ENCODE measurements at places on chromosomes 16 and 17. TPM values are rescaled to one million over a fixed set of nuclear protein-coding genes. Genes with fewer than 3 reads are reported as not detected.
A peak's percentile ranks its signal among the peaks of the same experiment; 100 is the strongest.

The CRYBA1 gene
- not detected for total RNA-seq

GRCh38 chr16:57873218-57873617 is 70.9 kb upstream of the KIFC3 start:
- DNase-seq, result no peak

GRCh38 chr17:44137891-44138709 is 3.6 kb upstream of the HROB start:
- no peak for DNase-seq

GRCh38 chr16:85126705-85127378 is 14.6 kb upstream of the CIBAR2 start:
- no peak for DNase-seq

- peak; percentile 29 for DNase-seq
Measured at GRCh38 chr17:83026311-83026811, 53.0 kb upstream of the METRNL start.

- DNase-seq, result no peak
Measured at GRCh38 chr17:49523706-49524472, 28.8 kb downstream of the NGFR start.

The CIBAR2 gene
- not detected for total RNA-seq

GRCh38 chr16:21088646-21089538 is 61.8 kb downstream of the DNAH3 start:
- no peak for DNase-seq

The DHRS13 gene
- total RNA-seq, result 5.5 TPM

- DNase-seq, result no peak
Measured at GRCh38 chr16:11681556-11681955, 13.3 kb downstream of the SNN start.

The IKZF3 gene
- total RNA-seq, result 0.63 TPM

GRCh38 chr16:85550953-85551924 is 61.9 kb upstream of the GSE1 start:
- no peak for DNase-seq

- no peak for DNase-seq
Measured at GRCh38 chr16:48041981-48042421, 113.8 kb downstream of the ABCC12 start.

DNA sequence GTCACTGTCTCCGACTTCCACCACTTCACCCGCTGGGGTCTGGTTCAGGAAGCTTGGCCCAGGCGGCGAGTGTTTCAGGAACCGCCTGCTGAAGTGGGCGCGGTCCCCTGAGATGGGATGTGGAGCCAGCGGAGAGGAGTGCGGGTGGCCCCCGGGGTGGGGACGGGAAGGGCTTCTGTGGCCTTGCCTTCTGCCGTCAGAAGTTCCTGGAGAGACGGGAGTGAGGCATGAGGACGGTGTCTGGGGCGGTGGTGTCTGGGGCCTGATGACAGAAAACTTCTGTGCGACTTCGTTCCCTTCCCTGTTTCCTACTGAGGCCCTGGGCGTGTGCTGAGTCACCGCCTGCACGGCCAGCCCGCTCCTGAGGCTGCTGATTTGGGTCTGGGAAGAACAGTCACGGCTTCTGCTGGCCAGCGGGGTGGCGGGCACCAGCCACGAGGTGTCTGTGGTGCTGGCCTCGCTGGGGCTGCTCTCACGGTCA is 12.3 kb upstream of the NLRC3 start:
- DNase-seq, result no peak

The KCNJ2 gene
- total RNA-seq, result 0.50 TPM

The MBTD1 gene
- 9.5 TPM for total RNA-seq

The PRR15L gene
- 1.3 TPM for total RNA-seq

The BCAR1 gene
- total RNA-seq, result 39.2 TPM

- DNase-seq, result no peak
Measured at GRCh38 chr16:81640681-81641070, 138.4 kb upstream of the PLCG2 start.

The CD300H gene
- total RNA-seq, result not detected

DNA sequence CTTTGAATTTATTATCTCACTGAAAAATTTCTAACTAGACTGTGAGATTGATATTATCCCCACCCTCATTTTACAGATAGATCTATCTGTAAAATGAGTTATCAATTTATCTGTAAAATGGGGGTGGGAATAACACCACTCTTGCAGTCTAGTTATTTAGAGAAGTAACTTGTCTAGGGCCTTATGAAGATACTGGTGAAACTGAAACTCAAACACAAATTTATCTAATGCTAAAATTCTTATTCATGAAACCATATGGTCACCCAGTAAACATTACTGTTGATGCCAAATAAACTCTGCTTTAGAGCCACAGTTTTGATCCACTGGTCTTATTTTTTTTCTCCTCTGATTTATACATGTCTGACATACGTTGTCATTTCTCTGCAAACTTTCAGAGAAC is 52.1 kb upstream of the SMIM36 start:
- no peak for DNase-seq

DNA sequence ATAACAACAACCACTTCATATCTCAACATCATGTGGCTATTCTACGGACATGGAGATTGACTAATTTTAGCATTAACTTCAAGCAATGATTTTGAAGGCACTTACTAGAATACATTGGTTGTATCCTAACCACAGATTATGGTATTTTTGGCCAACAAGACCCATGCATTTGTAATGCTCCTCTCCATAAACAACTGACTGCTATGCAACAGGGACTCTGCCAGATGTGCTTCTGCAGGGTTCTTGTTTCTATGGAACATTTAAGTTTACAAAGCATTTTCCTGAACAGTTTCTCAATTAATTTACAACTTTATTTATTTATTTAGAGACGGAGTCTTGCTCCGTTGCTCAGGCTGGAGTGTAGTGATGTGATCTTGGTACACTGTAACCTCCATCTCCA is 178.0 kb downstream of the PARN start:
- DNase-seq, result no peak

The KIF18B gene
- 0.25 TPM for total RNA-seq

GRCh38 chr16:51888534-51888933 is 658.4 kb downstream of the TOX3 start:
- no peak for DNase-seq

DNA sequence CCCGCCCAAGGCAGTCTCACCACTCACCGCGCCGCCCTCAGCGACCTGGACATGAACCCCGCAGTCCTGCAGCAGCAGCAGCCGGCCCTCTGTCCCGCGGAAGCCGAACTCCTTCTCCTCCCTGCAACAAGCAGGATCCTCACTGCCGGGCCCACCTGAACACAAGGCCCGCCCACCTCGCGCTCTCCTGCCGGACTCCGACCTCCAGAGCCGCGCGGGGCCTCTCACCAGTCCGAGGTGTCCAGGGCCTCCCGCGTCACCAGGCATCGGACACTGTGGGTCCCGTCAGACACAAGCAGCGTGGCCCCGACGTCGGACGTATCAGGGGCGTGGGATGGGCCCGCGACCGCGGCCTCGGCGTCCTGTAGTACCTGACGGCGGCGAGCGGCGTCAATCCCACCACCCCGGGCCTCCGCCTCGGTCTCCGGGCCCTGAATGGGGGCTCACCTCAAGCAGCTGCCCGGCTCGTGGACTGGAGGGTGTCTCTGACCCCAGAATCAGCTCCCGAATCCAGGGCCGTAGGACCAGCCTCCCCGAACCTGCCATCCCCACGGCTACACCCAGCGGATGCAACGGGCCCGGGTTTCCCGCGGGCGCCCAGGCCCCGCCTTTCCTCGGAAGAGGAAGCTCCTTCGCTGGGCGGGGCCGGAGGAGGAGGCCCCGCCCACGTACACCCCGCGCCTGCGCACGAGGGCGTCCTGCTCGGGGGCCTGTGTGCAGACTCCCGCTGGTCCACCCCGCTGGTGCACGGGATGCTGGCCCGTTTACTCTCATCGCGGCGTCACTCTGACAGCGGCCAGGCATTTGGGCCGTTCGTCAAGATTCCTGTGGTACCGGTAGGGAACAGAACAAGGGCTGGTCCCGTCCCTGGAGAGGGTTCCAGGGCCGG is at the start of gene ACD:
TSS of gene ACD (minus strand) at position 586 of the 889 bp plus-strand sequence. CDS start at position 546, 40 bp downstream.
- peak; percentile 92 for DNase-seq

GRCh38 chr17:78126895-78127238 is 1.7 kb downstream of the TMC6 start:
- DNase-seq, result no peak

The KRTAP1-1 gene
- total RNA-seq, result not detected

- DNase-seq, result peak; percentile 23
Measured at GRCh38 chr16:27434141-27435051, 32.4 kb downstream of the IL21R start.

DNA sequence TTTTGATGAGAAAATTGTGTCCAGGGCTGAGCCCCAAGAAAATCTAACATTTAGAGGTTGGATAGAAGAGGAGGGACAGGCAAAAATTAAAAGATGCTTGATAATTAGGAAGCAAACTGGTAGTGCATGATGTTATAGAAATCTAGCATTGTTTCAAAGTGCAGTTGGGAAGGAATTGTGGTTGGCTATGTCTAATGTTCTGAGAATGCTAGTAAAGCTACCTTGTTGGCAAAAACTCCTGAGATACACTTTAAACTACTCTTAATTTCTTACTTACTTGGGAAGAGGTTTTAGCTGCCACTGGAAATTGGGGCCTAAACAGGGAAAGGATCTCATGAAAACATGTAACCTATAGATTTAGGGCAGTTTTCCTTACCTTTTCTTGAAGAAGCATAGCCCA is 48.3 kb downstream of the MAP2K4 start:
- DNase-seq, result no peak

- no peak for DNase-seq
Measured at GRCh38 chr17:36947922-36948716, 635 bp upstream of the AATF start.

The RAB40C gene
- total RNA-seq, result 15.5 TPM

- DNase-seq, result no peak
Measured at GRCh38 chr16:14325502-14326401, 254.6 kb downstream of the MRTFB start.

Measured in left lobe of liver (tissue), 2 donors.